NCI-H2227 treated with DMSO at 0.1 percent for 48 hours (cell line): ENCODE measurements at places on chromosomes 4 and X.
A peak's percentile ranks its signal among the peaks of the same experiment; 100 is the strongest.

DNA sequence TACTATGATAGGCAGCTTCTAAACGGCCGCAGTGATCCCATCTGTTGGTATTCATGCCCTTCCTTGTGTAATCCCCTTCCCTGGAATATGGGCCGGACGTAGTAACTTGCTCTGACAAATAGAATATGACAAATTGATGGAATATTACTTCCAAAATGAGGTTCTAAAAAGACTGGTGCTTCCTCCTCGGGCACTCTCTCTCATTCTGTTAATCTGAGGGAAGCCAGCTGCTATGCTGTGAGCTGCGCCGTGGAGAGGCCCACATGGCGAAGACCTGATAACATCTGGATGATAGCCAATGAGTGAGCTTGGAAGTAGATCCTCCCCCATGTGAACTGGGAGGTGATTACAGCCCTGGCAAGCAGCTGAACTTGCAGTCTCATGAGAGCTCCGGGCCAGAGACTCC is 27.2 kb upstream of the SLC25A4 start:
- DNase-seq: peak; percentile 60

- DNase-seq: no peak
Observed at GRCh38 chrX:41050359-41050758, 34.9 kb upstream of the USP9X start.

GRCh38 chr4:87041141-87041540 is 106.3 kb downstream of the AFF1 start:
- DNase-seq: no peak

DNA sequence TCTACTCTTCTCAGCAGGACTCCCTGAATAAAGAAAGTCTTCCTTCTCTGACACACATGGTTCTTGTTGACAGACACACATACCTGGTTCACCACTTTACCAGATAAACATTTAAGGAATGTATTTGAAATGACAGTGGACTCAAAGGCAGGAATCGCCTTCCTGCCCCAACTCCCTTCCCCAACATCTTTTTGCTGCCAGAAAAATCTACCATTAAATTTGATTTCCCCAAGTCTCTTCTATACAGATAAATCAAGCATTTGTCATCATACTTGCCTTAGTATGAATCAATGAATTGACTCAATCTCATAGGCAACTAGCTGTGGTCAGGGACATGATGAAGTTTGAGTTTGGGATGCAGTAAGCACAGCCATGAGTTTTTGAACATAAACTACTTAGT is 23.3 kb upstream of the ANXA5 start:
- DNase-seq: no peak

- DNase-seq: no peak
Observed at GRCh38 chrX:115311139-115311538, 21.6 kb downstream of the LUZP4 start.

- no peak for DNase-seq
Observed at GRCh38 chr4:13641084-13641483, 13.6 kb upstream of the BOD1L1 start.

DNA sequence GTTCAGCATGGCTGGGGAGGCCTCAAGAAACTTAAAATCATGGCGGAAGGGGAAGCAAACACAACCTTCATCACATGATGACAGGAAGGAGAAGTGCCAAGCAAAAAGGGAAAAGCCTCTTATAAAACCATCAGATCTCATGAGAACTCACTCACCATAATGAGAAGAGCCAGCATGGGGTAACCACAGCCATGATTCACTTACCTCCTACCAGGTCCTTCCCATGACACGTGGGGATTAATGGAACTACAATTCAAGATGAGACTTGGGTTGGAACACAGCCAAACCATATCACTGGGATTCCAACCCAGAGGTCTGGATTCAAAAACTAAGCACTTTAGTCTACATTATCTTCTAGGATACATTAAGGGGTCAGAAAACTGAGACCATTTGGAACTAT is 609.6 kb upstream of the SPANXN1 start:
- DNase-seq: no peak

DNA sequence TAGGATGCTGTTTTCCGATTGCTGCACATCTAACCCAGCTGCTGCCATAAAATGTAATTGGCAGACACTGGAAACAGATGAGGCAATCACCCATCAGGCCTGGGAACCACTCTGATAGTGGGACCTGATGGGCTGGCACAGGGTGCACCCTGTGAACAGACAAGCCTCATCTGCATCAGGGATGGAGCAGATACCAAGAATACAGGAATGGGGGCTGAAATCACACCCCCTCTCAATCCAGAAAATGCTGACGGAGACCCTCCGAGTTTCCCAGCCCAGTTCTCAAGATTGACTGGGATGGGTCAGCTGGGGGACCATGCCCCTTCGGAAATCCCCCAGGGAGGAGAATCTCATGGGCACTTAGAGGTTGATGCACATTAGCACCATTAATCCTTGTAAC is 28.8 kb upstream of the PPP2R2C start:
- DNase-seq: no peak

DNA sequence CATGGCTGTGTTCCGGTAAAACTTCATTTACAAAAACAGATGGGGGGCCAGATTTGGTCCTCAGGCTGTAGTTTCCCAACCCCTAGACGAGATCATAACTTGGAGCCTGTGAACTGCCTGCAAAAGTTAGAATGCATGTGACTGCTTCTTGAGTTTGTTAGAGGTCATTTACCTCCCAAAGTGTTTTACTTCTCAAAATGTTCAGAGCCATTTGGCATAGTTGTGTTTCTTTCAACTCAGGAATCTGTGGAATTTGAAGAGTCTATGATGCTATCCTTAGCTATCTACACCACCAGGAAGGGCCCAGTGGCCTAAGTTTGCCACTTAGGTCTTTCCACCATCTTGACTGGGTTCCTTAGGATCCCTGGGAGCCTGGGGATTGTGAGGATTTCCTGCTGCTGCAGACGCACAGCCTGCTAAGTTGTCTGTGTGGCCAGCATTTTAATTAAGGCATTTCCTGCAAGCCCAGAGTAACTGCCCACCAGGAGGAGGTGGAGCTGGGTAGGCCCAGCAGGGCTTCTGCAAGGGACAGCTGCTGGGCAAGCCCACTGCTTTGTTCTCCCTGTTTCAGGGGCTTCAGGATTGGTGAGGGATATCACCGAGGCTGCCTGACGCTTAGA is 53.1 kb downstream of the CCNI start:
- no peak for DNase-seq

DNA sequence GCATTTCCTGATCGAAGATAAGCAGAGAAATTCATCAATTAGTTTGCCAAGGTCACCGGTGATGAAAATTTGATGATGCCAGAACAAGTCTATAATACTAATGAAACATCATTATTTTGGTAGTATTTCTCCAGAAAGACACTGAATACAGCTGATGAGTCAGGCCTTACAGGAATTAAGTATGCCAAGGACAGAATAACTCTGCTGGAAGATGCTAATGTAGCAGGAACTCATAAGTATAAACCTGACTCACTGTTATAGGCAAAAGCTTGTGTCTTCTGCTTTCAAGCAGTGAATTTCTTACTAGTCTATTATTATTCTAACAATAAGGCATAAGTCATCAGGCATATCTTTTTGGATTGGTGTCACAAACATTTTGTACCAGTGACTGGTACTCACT is 1825.1 kb upstream of the IGFBP7 start:
- DNase-seq: no peak

DNA sequence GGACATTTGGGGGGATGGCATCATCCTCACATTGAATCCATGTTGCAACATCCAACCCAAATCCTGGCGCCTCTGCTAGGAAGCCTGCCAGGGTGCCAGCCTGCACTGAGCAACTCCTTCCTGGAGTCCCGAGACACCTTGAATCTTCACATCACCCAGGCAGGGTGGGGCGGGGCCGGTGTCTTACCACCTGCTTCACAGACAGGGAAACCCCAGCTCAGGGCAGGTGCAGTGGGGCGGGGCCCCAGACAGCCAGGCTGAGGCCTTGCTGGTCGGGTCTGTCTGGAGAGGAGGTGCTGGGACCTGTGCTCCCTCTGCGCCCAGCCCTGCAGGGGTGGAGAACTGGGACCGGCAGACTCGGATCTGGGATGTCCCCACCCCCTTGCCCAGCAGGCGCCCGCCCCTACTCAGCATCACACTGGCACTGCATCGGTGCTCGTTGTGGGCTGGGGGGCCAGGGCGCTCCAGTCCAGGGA is 31.5 kb upstream of the HTRA3 start:
- DNase-seq: no peak

DNA sequence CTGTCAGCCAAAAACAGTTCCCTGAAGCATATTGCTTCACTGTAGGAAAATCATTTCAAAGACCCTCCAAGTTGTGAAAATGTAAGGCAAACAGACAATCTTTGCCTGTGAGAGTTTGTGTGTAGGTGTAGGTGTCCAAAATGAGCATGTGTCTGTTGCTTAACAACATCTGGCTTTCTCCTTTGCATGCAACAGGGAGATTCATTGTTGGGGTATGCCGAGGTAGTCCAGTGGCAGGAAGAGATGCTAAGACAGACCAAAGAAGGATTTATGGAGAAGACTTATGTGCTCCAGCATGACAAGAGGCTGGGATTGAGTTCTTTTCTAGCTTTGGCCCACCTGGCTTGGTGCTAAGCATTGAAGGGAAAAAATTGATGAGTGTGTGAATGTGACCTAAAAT is 29.8 kb upstream of the SMAD1 start:
- DNase-seq: no peak

DNA sequence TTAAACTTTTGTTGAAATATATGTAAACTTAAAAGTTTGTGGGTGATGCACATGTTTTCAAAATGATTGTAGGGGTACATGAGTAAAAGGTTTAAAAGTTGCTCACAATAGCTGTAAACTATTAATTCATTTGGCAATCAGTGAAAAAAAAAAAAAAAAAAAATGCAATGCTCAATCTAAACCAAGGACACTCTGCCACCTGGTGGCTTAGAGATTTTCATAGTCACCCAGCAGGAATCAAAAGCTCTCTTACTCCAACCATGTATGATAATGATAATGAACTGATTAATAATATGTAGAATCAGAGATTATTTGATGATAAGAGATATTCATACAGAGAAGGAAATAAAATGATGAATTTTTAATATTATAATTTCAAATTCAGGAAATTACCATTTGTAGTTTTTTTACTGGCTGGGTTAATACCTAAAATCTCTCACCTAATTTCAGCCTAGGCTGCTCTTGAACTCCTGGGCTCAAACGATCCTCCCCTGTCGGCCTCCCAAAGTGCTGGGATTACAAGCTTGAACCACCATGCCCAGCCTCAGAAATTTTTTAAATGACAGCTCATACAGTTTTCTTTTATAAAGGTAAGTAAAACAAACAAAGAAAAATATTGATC is 46.9 kb upstream of the SLC25A4 start:
- DNase-seq: peak; percentile 8
